Smooth muscle cell of trachea (primary cell): ENCODE measurements at places on chromosomes 1 and 21. TPM values are rescaled to one million over a fixed set of nuclear protein-coding genes. Genes with fewer than 3 reads are reported as not detected.

Gene CD1B
- not detected in 2 replicates for total RNA-seq

Gene RGS13
- not detected in 2 replicates for total RNA-seq

Gene SMIM1
- total RNA-seq, result 2.8 and 8.1 TPM in 2 replicates

Gene JAM2
- 1.5 and 2.6 TPM in 2 replicates for total RNA-seq

Gene PLPP3
- 265 and 554 TPM in 2 replicates for total RNA-seq

Gene CLEC20A
- total RNA-seq, result not detected in 2 replicates

Gene NR1I3
- not detected in 2 replicates for total RNA-seq

Gene MYOG
- total RNA-seq, result not detected in 2 replicates

Gene ADORA1
- total RNA-seq, result 2.0 and 16.0 TPM in 2 replicates

Gene ACAP3
- 74.6 and 80.6 TPM in 2 replicates for total RNA-seq

Gene FAM131C
- 0.15 and 0.50 TPM in 2 replicates for total RNA-seq

Gene SAMD11
- total RNA-seq, result 11.1 and 12.7 TPM in 2 replicates

Gene FCAMR
- not detected in 2 replicates for total RNA-seq

Gene AADACL4
- total RNA-seq, result not detected in 2 replicates

Gene CHRM3
- under 0.01 TPM in 2 replicates for total RNA-seq

Gene SIPA1L2
- total RNA-seq, result 1.3 and 2.2 TPM in 2 replicates

Gene FAM151A
- not detected in 2 replicates for total RNA-seq

Gene NCSTN
- total RNA-seq, result 113 and 187 TPM in 2 replicates

Gene IGSF5
- total RNA-seq, result not detected in 2 replicates

Gene TFF2
- total RNA-seq, result not detected in 2 replicates

Gene SH2D1B
- total RNA-seq, result not detected in 2 replicates

Gene PTPN7
- not detected in 2 replicates for total RNA-seq

Gene CNKSR1
- total RNA-seq, result 0.17 TPM in 1 of 2 replicates, not detected in the other

Gene ATAD3C
- under 0.01 TPM in 1 of 2 replicates, not detected in the other for total RNA-seq

Gene SPOCD1
- total RNA-seq, result 61.5 and 76.4 TPM in 2 replicates

Gene CA6
- total RNA-seq, result not detected in 2 replicates

Gene KCNA3
- 0.73 and 3.5 TPM in 2 replicates for total RNA-seq

Gene OR10X1
- not detected in 2 replicates for total RNA-seq

Gene MAP10
- total RNA-seq, result 1.5 and 1.7 TPM in 2 replicates
